Activated CD8-positive, alpha-beta memory T cell treated with anti-CD3 and anti-CD28 coated beads, Interleukin-2, amount 10 ng/mL, durations not matched to agents 7 days and 5 days (primary cell): ENCODE measurements at places on chromosomes 7 and 10.

DNA sequence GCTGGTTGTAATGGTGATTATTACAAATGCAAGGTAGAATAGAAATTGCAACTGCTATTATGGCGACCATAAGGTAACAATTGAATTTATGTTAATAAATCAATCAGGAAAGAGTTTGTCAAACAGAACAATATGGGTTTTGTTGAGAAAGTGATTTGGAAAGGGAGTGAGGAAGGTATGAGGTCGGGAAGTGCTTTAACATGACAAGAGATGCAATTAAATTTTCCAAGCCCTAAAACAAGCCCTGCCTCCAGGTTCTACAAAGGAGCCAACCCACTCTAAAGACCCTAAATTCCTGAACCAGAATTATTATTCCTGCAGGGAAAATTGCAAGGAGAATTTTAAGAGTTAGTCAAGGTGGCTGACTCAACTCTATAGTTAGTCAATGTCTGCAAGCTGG, 363.7 kb downstream of the BMPER start:
- no peak for DNase-seq

DNA sequence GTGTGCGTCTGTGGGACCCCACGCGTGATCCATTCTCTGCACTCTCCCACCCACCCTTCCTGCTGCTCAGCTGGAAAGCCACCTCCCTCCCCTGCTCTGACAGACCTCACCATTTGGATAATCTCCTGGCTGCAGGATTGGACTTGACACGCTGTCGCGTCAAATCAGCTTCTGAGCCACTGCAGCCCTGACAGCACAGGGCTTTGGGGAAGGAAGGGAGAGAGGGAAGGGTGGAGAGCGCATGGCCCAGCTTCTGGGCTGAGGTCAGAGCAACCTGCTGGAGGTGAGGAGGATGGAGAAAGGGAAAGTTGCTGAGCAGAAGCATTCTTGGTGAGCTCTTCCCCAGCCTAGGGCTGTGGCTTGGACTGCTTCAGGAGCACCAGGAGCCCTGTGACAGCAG, 48.9 kb upstream of the LRRC4 start:
- no peak for DNase-seq

DNA sequence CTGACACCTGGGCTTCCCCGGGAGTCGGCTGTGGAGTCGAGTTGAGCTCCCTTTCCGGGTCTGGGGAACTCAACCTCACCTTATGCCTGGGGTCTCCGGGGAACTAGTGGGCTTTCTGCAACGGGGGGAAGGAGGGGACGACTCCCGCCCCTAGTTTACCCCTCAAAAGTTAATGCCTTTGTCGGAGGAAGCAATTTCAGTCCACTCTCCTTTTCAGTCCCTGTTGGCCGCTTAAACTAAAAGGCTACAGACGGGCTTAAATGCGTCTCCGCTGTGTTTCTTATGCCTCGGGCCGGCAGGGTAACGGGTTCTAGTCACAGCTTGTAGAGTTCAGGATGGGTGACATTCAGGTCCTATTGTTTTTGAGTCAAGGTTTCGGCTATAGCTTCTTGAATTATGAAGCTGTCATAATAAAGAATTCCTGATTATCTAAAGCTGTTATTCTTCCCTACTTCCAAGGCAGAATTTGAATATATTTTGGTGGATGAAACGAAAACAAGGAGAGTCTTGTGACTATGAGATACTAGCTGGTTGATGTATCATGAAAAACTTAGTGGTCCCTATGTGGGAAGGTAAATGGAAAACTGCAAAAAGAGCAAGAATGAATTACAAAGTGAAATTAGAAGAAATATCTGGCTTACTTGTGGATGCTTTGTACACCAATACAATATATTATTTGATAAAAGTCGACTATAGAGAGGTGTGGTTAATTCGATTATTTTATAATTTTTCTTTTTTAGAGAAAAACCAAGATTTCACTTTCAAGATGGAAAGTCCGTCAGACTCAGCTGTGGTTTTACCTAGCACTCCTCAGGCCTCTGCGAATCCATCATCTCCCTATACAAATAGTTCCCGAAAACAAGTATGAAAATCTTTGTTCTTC, 495 bp downstream of the SFR1 start:
- DNase-seq, result no peak

- DNase-seq, result no peak
Measured at GRCh38 chr10:96863922-96864543, 31.9 kb downstream of the LCOR start.

DNA sequence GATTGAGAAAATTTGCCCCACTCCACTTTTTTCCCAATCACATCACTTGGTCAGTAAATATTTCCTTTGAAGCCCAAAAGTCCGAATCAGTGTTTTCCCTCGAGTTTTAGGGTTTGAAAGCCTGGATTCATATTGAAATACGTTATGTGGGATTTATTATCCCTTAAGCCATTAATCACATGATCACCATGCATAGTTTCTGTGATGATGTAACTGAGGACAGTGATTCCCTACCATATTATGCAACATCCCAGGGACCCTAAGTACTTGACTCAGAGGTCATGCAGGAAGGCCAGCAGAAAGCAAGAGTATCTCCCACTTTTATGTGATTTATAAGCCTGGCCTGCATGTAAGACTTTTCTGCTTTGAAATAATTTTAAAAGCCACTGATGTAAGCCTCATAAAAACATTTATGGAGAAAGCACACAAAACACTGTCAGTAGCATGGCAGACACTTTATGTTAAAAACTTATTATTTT, 630.6 kb upstream of the ZWINT start:
- no peak for DNase-seq

DNA sequence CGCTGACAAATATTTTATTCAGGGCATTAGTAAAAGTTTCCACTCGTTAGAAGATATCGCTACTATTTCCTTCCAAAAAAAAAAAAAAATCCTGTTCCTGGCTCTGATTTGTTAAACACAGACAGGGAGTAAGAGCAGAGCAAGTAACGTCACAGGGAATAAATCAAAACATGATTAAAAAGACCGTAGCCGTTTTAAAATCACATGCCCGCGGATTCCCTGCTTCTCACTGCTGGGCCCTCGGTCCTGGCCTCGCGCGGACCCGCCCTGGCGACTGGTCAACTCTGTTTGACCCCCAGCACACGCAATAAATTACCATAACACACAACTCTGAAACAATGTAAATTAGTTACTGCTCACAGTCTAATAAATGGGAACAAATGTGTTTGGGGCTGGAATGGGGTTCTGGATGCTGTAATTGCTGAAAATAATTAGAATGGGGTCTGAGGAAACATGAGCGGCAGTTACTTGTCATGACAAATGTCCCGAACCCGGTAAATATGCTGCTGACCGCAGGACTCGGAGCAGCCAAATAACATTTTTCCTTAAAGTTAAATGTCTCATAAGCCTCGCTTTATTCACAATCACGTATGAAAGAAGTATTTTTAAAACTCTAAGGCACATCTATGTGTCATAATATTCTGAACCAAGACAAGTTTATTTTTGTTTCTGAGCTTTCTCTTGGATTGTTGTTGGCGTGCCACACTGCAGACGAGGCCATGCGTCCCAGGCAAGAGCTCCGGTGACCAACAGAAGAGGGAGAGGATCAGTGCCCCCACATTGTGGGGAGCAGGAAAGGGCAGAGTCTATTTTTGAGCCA, 17.9 kb downstream of the EBF3 start:
- DNase-seq, result no peak

GRCh38 chr7:124857672-124858235, 71.9 kb downstream of the POT1 start:
- DNase-seq, result no peak
